ENCODE measurements at places on chromosomes 2 and 18.

GRCh38 chr2:229087843-229088516 is 183.1 kb downstream of the PID1 start:
- no peak for DNase-seq

DNA sequence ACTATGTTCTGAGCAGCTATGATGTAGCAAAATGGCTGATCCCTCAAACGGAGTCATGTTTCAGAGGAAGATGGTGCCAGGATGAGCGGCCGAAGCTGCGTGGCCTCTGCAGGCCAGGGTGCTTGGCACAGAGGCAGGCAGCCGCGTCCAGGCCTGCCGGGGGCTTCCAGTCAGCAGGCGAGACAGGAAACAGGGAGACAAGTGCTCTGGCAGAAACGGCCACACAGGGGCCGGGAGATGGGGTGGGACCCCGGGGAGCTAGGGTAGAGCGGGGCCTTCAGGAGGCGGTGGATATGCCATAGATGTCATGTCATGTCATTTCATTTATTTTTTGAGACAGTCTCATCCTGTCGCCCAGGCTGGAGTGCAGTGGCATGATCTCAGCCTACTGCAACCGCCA is 50.7 kb downstream of the EIPR1 start:
- DNase-seq: no peak

- DNase-seq: no peak
Measured at GRCh38 chr18:49481317-49481716, 5.7 kb downstream of the C18orf32 start.

DNA sequence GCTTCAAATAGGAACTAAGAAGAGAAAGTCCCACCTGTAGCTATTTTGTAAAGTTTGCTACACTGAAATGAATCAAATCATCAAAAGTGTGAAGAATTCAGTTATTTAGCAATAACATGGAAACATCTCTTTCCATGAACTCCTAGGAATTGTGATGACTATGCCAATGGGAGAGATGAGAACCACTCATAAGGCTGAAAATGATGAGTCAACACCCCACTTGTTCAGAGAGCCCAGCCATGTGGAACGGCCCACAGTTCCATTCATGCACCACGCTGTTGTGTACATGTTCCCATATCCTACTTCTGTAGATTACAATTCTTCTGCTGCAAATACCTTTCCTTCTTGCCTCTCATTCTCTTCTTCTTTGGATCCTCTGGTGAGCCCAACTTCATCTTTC is 645.5 kb upstream of the ID2 start:
- DNase-seq: no peak

DNA sequence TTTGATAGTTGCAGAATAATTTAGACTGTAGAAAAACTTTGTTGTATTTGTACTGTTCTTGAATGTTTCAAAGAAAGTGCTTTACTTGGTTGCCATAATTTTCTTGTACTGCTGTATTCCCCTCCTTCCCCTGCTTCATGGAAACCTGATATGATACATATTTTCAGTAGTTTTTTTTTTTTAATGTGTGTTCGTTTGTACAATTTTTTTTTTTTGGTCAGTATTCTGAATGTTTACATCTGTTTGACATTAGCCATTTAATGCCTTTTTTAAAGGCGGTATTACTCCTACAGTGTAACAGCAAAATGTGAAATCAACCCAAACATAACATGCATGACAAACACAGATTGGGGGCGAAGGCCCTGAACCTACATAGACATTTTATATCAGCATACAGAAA is 172.3 kb downstream of the ASXL3 start:
- no peak for DNase-seq

- no peak for DNase-seq
Measured at GRCh38 chr2:11967946-11968465, 221.6 kb downstream of the LPIN1 start.

DNA sequence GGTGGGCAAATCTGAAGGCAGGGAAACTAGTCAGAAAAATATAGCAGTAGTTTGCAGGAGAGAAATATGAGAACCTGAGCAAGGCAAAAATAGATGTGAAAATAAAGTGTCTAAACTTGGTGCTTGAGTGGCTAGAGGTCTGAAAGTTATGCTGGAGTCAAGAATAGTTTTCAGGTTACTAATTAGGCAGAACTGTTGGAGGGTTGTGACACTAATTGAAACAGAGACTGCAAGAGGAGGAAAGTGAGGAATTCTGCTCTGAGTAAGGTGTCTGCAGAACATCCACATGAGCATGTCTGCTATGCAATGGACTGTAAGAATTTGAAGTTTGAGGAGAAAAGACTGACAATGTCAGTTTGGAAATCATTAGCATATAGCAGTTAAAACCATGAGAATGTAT is 444.0 kb upstream of the LRRTM1 start:
- DNase-seq: no peak

DNA sequence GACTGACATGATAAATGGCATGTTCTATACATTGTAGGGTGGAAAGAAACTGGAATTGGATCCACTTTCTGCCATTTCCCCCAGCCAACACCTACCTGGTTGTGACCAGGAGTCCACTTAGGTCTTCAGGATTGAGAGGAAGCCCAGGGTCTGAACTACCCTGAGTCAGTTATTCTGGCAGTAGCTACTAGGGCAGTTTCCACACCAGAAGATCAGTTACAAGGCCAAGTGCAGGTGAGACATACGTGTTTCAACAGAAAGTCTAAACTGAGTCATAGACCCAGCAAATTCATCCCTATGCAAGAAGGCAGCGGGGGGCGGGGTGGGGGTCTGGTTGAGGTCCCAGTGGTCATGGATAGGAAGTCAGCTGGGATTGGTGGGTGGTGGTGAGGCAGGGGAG is 21.9 kb downstream of the ANTXR1 start:
- DNase-seq: no peak

- no peak for DNase-seq
Measured at GRCh38 chr2:28276807-28277206, 115.9 kb upstream of the FOSL2 start.

- no peak for DNase-seq
Measured at GRCh38 chr18:39349801-39350200, 1784.2 kb upstream of the CELF4 start.

- no peak for DNase-seq
Measured at GRCh38 chr2:40032650-40033319, 253.7 kb upstream of the THUMPD2 start.

- DNase-seq: no peak
Measured at GRCh38 chr2:148930046-148930775, 55.2 kb downstream of the KIF5C start.

DNA sequence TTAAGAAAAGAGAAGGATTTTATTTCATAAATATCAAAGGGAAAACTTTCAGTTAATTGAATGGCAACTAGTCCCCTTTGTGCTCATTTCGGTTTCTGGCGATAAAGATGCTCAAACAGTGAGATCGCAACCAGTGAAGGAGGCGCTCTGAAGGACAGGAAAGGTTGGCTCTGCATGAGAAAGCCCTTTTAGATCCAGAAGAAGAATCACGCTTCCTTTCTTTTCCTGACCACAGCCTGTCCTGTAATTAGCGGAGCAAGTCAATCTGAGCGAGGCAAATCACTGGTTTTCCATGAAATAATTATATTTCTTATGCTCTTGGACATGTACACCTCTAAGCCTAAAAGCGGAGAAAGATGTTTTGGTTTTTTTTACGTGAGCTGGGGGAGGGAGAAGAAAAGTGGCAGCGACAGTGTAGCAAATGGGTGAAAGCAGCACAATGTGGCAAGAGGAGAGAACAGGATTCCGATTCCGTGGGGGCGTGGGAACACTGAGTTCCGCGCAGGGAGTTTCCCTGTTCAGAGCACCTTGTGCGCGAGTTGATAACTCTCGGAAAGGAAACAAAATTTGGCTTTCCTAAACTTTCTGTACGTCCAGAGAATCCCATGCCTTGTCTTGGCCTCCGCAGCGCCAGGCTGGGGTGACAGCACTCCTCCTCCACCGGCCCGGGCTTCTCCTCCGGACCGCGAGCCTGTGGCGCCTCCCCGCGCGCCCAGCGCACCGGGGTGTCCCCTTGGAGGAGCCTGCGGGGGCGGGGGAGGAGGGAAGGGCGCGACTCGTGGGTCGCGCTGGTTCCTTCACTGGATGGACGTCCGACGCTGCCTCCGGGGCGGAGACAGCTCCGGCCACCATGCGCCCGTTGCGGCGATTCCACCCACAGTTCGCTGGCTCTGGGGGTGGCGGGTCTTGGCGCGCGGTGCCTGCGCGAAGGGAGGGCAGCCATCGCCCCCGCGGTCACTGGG is 620 bp upstream of the SLC9A2 start:
- DNase-seq: no peak

DNA sequence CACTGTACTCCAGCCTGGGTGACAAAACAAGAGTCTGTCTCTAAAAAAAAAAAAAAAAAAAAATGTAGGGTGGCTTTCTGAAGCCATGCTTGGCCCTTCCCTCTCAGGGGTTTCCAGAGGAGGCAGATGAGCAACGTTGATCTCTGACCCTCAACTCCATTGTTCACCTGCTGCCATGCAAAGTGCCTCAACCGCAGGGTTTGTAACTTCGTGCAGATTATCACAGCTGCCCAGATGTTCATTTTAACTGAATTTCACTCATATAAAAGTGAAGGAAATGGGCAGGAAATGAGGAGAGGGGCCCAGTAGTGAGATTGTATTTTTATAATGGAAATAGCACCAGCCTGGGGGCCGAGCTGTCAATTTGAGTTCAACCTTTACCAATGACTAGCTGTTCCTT is 14.9 kb upstream of the B3GNT2 start:
- DNase-seq: no peak

- no peak for DNase-seq
Measured at GRCh38 chr2:239151201-239152131, 249.4 kb downstream of the HDAC4 start.

DNA sequence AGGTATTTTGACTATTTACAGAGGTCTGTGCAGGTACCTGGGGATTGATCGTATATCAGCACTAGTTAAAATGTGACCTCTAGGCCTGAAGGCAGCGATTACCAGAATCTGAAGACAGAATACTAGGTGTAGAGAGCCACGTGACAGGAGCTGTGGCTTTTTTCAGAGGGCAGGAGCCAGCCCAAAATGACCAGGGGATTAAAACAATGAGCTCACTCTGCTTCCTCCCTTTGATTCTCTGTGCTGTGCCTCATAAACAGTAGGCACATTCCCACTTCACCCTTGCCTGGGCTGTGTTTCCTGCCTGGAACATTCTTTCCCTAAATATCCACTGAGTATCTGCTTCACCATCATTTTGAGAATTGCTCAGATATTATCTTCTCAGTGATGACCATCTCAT is 15.2 kb downstream of the ITGAV start:
- DNase-seq: no peak

GRCh38 chr2:3289971-3290370 is 87.6 kb downstream of the EIPR1 start:
- no peak for DNase-seq

DNA sequence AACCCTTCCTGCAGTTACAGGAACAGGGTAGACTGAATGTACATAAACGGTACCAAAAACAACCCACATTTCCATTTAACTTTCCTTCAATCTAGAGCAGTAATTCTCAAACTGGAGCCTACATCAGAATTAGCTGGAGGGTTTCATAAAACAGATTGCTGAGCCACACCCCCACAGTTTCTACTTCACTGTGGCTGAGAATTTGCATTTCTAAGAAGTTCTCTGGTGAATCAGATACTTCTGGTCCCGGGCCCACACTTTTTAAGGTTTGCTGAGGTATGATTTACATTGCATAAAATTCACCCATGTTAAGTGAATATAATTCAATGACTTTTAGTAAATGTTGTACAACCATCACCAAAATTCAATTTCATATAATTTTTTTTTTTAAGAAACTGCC is 113.7 kb downstream of the SRBD1 start:
- DNase-seq: no peak

DNA sequence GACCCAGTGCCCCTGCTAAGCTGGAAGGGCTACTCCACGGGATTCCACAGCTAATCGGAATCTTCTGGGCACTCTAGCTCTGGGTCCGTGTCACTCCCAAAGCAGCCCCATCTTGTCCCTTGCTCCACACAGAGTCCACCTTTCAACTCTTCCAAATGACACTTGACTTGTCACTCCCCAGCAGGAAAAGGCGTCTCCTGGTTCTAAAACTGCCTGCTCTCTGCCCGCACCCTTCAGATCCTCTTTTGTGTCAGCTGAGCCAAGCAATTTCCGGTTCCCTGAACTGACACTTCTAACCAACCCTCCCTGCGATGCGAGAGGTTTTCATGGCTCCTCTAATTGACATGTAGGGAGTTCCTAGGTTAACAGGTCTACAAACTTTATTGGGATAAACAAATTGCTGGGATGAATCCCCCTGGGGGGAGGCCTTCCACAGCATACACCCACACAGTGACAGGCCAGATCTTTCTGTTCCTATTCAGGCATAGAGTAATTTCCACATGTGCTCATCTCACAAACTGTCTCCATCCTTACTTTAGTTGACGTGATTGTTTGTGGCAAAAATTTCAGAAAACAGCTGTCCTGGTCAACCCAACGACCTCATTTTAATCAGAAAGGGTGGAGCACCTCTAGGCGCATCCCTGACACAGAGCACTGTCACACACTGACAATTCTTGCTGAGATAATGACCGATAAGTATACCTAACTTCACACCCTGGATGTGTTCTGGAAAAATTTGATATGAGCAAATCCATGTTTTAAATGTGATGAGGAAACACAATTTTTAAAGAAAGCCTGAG is 104.9 kb downstream of the RBMS1 start:
- DNase-seq: peak; percentile 32

DNA sequence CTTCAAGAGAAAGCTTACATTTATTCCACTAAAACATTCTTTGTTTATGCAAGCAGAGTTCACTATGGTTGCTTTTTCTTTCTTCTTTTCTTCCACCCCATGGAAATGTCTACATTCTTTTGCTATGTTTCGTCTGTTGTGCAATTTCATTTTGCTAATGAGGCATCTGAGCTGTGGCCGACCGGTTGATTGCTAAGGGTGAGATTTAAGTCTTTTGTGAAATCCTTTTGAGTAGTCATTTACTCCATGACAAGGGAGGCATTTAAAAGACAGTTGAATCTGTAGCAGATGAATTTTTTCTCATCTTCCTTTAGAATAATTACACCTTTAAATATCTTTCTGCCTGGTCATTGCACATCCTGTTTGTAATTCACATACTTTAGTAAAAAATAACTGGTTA is 324.1 kb upstream of the THUMPD2 start:
- DNase-seq: no peak

DNA sequence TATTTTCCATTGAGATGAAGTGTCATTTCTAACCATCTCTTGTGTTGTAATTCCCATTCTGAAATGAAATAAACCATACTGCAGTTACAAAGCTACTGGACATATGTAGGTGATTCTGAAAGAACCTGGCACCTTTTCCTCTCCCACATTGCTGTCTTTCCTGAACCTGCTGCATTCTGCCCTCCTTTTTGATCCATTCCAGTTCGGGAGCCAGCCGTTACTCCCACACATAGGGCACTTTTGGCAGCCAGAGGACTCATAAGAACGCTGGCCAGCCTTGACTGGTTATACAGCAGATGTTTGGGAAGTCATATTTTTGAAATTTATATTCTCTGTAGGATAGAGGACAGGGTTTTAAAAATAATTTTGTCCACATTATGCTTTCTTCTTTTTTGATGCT is 369.8 kb upstream of the CDH7 start:
- DNase-seq: no peak

- DNase-seq: no peak
Measured at GRCh38 chr18:9683418-9684396, 24.4 kb upstream of the RAB31 start.
